Retinal pigment epithelial cell (primary cell): ENCODE measurements at places on chromosomes 1 and 21.
A peak's percentile ranks its signal among the peaks of the same experiment; 100 is the strongest.

GRCh38 chr1:21182181-21182731, 5.6 kb upstream of the EIF4G3 start:
- DNase-seq: no peak

DNA sequence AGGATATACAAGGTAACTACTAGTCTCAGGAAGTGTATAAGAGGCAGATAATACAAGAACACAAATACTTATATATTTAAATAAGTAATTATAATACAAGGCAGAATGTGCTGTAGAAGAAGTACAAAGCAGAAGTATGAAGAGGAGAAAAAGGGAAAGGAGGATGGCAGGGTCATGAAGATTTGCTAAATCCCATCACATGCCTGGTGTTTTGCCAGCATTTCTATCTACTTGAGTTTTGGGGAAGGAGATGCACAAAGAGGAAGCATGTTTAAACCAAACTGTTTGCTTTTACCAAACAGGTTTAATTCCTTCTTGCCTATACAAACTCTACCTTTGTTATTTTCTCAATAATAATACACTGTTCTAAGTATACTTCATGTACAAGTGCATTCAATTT, 60.9 kb upstream of the PODN start:
- DNase-seq: no peak

DNA sequence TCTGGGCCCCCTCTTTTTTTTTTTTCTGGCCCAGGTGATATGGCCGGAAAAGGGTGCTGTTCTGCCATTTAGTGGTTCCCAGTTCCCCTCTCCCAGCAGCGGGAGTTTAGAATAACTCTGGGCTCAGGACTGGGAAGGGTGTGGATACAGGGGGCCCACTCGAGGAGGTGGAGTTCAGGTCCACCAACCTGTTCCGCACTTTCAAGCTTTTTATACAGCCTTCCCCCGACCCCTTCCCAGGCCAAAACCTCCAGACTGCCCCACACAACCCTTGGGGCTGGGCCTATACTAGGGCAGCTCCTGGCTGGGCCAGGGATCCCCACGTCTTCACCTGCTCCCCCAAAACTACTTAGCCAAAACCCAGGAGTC, 402 bp downstream of the PLEKHG5 start:
- no peak for DNase-seq

DNA sequence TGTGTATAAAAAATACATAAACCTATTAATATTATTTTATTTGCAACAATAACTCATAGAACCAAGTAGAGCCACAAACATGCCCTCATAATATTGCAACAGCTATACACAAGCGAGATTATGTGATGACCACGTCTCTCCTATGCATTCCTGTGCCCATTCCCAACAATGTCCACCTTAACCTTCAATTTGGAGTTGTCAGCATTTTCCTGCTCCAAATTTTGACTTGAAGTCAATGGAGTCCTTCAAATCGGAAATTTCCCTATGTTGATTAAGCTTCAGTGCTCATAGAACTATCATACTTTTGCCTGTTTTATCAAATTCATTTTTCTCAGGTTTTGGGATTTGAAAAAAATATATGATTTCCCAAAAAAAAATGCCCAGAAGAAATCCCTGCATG, 27.4 kb upstream of the FAM20B start:
- DNase-seq: no peak

GRCh38 chr1:50195205-50195604, 86.5 kb downstream of the ELAVL4 start:
- no peak for DNase-seq

- no peak for DNase-seq
These were observed 169.3 kb upstream of the USP25 start for GRCh38 chr21:15560383-15561056.

DNA sequence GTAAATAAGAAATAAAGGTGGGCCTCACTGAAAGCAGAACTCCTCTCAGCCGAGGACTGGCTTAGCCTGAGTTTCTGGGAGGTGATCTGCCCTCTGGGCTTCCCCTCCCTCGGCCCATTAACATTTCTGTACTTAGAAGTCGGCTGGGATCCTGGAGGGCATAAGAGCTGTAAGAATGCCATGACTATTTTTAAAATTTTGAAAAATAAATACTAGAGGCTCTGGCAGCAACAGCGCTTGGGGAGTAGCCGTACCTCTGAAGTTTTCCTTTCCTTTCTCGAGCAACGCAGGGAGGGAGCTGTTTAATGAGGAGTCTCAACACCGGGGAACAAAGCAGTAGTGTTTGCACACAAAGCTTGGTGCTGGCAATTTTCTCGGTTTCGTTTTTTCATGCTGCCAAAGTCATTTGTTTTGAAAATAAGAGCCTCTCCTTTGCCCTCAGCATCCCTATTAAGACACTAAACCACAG, 498.7 kb downstream of the SMYD3 start:
- DNase-seq: no peak

DNA sequence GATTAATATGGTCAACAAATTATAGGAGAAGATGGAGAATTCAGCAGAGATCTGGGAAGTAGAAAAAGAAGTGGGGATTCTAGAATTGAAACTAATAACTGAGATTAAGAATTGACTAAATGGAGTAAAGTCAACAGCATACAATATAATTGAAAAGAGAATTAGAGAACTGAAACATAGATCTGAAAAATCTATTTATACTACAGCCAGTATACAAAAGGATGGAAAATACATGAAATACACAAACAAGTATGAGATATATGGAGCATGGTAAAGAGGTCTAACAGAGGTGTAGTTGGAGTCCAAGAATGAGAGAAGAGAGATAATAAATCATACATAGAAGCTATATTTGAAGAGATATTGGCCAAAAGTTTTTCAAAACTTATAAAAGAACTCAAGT, 235.2 kb downstream of the FGGY start:
- no peak for DNase-seq

DNA sequence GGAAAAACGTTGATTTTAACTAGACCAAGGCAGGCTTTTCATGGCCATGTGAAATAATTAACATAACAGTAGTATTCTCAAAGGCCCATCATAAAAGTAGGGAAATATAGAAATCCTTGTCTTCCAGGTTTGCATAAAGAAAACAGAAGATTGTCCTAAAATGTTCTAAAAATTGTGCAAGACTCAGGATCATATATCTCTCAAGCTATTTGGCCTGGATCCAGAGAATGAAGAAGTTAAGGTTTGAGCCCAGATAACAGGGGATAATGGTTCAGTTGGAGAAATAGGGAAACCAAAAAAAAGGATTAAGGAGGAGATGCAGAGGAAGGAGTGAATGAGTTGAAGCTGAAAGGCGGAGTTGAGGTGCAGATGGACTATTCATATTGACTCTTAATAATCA, 555.5 kb upstream of the NR5A2 start:
- DNase-seq: no peak

DNA sequence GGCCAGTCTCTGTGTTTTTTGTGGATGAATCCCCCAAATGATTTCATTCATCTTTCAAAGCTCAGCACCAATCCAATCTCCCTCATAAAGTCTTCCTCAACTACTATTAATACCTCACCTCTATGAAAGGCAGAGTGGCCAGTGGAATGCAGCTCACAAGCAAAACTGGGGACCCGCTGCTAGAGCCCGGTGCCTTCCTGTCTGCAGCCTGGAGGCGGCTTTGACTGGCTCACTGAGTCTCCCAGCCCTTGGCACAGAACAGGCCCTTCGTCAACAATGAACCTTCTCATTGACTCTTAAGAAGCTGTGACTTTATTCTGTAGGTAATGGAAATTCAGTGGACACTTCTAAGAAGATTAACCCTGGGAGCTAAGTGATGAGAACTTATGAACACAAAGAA, 86.8 kb upstream of the RAB4A start:
- DNase-seq: no peak

GRCh38 chr1:67937651-67938050, 104.4 kb upstream of the GNG12 start:
- DNase-seq: peak; percentile 19

- no peak for DNase-seq
These were observed 29.6 kb downstream of the DNAH14 start for GRCh38 chr1:224959115-224959514.

- DNase-seq: no peak
These were observed 14.0 kb downstream of the DNALI1 start for GRCh38 chr1:37570528-37571334.

- no peak for DNase-seq
These were observed 7.5 kb upstream of the FNDC5 start for GRCh38 chr1:32878183-32878582.

DNA sequence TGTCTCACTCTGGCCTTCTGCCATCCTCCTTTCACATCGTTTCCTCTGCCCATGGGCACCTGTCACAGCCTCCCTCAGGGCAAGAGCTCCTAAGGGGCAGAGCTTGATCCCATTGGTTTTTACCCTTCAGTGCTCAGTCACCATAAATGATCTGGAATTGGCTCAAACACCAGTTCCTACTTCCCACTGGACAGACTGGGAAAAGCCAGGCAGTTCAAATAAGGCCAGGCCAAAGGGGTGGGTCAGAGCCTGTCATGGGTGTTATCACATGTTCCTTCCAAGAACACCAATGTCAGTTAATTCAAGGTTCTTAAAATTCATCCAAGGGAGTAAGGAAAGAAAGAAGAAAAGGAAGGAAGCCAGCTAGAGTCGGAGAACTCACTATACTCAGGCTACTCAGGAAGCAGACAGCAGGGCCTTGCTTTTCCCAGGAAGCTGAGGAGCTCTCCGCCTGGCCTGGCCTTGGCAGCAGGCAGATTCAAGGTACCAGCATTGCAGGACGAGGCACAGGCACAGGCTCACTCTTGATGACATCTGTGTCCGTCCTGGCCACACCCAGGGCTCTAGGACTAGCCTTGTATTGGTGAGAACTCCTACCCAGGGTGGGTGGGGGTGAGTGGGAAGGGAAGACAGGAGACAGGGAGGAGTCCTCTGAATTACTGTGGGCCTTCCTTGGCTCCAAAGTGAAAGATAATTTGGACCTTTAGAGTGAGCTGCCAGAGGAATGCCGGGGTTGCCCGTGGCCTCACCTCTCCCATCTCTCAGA, 32.2 kb upstream of the ARTN start:
- DNase-seq: no peak

- no peak for DNase-seq
These were observed 27.4 kb downstream of the IFI44 start for GRCh38 chr1:78676993-78677392.

GRCh38 chr1:172697534-172698002, 38.7 kb downstream of the FASLG start:
- DNase-seq: no peak

- DNase-seq: no peak
These were observed 131.9 kb downstream of the AK5 start for GRCh38 chr1:77413541-77414335.

DNA sequence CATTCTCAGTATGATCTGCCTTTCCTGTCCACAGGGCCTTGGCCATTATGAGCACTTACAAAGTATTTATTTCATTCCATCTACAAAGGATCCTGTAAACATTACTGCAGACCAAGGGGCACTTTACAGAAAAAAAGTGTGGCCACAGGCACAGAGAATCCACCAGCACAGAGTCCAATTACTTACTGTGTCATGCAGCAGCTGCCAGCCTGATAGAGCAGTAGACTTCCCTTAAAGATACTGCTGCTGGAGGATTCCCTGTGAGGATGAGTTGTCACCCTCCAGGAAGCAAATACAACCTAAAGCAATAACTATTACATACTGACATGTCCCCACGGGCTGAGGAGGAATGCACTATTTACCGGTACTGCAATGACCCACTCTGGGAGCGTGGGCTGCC, 97.1 kb upstream of the COG2 start:
- DNase-seq: no peak

DNA sequence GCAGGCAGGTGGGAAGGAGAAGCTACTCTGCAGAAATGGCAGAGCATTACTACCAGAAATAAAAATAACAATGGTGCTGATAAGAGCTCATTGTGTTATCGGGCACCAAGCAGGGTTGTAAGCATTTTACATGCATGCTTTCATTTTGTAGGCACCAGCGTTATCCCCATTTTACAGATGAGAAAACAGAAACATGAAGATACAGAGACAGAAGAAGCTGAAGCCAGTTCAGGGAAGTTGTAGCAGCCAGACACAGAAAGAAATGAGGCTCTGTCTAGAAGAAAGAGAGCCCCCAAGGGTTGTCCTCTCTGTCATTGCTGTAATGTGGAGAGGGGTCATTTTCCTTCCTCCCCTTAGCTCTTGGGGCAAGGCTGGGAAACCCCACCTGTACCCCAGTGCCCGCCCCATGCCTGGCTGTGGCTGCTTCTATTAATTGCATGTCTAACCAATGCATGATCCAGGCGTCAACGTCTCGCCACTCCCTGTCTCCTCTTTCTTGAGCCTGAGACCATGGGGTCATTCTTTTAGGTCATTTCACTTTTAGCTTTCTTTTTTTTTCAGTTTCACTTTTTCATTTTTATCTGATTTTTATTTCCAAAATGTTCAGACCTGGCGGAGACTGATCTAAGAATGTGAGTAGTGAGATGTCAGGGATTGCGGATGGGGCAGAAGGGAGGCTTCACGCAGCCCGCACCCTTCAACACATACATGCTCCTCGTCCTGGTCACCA, 6.8 kb downstream of the OLIG1 start:
- DNase-seq: no peak

DNA sequence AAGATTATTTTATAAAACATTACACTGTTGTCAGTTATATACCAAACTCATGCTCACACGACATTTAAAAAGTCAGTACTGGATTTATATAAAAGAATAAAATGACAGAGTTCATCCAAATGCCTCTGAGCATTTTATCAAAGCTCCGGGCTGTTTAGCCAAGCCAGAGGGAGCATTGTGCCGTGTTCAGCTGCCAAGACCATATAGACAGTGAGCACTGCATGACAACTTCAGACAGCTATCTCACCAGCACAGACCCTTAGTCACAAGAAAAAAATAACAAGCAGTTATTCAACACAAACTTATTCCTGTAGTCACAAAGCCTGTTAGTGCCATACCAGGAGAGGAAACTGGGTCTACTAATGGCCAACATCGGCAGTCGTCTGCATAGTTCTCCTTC, 88.0 kb upstream of the PBX1 start:
- DNase-seq: no peak
